ENCODE measurements at places on chromosomes 6 and 20.

- no peak for DNase-seq
These were observed 28.3 kb downstream of the PARD6B start for GRCh38 chr20:50759678-50760077.

DNA sequence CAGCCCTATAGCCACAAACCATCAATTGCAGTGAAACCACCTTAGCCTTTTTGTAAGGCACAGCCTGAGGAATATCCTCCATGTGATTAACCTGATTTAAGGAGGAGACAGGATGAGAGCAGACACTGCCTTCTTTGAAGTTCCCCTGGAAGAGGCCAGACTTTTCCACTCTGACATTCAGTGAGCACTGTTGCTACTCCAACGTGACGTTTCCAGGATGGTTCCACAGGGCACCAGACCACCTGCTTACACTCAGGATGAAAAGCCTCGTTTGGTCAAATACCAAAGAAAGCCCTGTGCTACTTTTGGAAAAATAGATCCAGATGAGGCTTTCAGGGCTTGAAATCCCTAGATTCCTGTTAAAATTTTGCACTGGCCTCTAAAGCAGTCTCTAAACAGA lies 1102.1 kb upstream of the FLRT3 start:
- DNase-seq: no peak

- no peak for DNase-seq
These were observed 60.7 kb downstream of the BMP7 start for GRCh38 chr20:57205606-57206219.

- no peak for DNase-seq
These were observed 198.6 kb upstream of the SHLD1 start for GRCh38 chr20:5551621-5552020.

DNA sequence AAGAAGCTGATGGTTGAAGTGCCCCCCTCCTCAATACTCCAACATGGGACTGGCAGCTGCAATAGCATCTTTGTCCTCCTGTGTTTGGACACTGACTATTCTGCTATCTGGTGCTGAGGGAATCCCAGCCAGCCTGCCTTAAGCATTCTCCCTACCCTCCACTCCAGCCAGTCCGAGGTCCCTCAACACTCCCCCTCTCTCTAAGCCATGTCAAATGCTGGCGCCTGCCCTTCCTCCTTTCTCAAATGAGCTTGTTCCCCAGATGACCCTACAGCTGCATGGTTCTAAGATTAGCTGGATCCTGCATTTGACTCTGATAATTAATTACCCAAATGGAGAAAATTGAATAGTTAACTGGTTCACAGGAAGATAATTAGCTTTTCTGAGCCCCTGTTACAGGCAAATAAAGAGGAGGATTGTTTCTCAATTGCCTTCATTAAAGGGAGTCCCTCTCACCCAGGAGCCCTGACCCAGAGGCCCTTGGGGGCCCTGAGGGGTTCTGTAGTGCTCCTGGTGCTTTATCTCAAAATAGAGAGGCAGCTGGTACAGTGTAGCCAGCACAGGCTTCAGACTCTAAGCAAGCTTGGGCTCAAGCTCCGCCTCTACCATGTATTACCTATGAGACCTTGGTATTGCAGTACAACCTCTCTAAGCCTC lies 37.9 kb upstream of the CHD6 start:
- no peak for DNase-seq

DNA sequence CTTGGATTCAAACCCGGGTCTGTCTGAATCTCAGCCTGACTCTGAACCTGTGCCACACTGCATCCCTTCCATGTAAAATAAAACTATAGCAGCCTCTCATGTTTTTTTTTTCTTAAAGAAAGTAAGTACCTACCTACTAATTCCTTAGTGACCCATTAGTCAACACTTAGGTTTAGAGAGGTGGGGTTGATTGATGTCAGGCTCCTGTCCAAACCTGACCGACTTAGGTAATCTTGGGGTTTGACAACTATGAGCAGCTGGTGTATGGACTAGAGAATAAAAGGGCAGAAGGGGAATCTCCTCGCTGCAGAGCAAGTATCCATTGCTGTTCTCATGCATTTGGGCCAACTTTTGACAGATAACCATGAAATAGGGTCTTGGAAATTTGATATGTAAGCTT lies 6.5 kb downstream of the NKAIN2 start:
- DNase-seq: no peak

GRCh38 chr20:48603819-48604405 lies 223.9 kb downstream of the PREX1 start:
- DNase-seq: no peak

- no peak for DNase-seq
These were observed 415.1 kb downstream of the TFAP2A start for GRCh38 chr6:9999796-10000195.

DNA sequence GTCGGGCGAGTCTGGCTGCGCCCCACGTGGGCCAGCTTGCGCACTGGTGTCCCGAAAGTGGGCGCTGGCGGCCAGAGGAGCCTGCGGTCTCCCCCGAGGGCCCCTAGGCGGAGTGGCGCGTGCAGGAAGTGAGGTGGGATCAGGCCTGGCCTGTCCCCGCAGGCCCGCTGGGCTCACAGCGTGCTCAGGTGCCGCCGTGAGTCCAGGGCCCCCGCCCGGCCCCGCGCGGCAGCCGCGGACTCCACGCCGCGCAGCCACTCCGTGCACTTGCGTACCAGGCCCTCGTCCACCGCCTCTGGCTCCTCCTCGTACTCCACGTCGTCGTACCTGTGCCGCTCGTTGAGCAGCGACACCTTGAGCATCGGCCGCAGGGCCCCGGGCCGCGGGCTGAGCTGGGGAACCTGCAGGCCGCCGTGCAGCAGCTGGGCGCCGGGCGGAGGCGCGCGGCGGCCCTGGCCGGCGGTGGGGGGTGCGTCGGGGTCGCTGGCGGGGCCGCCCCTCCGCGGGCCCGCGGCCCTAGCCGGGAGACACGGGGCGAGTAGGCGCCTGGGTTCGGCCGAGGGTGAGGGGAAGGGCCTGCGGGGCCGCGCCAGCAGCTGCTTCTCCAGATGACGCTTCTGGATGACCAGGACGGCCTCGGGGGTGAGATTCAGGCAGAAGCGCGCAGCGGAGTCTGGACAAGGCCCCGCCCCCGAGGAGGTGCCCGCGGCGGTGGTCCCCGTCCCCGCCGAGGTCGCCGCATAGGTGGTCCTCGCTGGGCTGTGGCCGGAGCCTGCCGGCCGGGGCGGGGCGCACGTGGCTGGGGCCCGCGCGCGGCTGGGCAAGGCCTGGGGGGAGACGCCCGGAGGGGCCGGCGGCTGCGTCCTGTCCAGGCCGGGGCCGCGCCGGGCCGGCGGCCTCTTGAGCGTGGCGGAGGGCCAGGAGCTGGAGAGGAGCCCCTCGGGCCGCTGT lies 835 bp downstream of the PRR18 start:
- no peak for DNase-seq

GRCh38 chr6:154243793-154244750 lies 112.5 kb downstream of the IPCEF1 start:
- no peak for DNase-seq

DNA sequence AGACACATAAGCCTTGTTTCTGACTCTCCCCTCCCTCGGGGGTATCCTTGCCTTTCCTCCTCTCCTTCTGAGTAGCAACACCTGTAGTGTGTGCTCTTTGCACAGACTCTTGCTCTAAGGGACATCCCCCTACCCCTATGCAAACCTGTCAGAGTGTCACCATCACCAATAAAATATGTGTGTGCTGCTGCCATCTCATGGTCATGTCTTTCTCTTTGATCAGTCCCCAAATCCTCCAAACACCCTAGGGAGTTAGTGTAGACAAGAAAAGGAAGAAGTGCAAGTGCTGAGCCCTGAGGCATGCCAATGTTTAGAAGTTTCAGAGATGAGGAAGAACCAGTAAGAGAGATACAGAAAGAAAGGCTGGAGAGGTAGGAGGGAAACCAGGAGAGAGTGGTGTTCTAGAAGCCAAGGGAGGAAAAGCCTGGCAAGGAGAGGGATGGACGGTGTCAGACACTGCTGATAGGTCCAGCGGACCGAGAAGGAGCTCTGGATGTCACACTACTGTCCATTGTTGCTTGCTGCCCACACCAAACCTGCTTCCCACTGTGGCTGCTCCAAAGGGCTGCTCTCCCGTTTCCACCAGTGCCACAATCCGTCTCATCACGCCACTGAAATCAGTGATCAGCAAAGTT lies 16.4 kb downstream of the TRMT6 start:
- DNase-seq: no peak

DNA sequence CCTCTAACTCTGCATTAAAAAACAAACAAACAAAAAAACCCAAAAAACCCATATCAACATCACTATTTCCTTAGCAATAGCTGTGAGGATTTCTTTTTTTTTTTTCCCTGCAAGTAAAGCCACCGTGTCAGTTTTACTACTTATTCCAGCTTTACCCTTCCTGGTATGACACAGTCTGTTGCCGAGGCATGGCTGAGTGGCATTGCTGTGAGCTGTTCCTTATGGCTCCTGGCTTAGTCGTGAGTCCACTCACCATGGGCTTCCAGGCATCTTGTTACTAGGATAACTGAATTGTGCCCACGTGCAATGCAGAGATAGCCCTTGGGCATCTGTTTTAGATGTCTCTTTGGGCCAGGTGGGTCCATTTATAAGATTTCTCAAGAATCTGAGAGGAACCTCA lies 84.8 kb downstream of the LRRC1 start:
- no peak for DNase-seq

- no peak for DNase-seq
These were observed 96.6 kb upstream of the NAA20 start for GRCh38 chr20:19920381-19921138.

DNA sequence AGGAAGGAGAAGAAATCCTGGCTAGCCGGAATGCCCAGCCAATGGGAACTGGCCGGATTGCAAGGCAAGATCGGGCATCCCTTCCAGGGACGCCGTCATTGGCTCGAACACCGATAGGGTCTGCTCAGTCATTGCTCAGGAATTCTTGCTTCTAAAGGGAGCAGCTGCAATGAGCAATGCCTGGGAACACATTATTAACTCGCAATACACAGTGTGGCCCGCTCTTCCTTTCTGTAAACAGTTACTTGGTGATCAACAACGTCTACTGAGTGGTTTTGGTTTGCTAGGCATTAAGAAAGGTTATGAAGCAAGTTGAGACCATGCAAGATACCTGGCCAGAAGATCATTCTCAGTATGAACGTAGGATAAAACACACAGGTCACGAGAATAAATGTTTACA lies 165.4 kb upstream of the CITED2 start:
- no peak for DNase-seq

DNA sequence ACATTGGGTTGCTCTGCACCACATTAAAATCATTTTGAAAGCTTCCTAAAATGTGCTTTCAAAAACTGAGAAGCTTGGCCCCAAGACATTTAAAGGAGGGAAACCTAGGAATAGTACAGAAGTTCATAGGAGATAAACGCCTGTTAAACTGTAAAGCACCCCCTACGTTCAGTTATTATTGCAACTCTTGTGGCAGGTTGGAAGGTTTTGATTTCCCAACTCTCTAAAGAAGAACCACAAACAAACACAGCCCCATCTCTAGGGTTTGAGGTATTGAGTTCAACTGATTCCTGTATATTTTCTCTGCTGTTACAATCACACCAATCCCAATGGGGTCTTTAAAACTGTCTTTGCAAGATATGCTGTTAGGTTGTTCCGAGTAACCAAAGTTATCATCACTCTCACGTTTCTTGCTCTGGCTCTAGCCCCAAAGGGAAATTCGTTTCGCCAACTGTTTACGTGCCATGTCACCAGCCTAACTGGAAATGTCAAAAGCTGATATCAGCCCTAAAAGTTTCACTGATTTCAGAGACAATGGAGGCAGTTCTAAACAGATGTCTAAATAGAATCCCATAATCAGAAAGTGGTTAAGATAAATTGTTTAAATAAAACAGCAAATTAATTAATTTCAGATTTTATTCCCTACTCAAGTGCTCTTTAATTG lies 12.1 kb downstream of the TFAP2A start:
- no peak for DNase-seq

DNA sequence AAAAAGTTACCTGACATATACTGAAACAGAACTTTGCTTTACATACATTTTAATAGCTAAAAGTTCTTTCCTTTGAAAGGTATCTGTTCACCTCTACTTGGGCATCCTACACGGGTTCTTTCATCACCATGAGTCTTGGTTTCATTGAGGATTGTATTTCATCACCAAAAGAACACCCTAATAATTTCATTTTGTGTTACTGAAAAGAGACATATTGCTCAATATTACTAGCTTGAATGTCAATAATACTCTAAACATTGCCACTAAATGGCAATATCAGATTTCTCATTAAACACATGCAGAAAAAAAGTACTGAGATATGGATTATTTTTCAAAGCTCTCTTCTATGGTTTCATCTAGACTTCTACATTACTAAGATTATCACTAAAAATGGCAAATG lies 30.8 kb downstream of the MAN1A1 start:
- no peak for DNase-seq

GRCh38 chr6:136607204-136607931 lies 57.1 kb upstream of the MAP7 start:
- no peak for DNase-seq

GRCh38 chr6:144585217-144585814 lies 300.2 kb downstream of the UTRN start:
- DNase-seq: no peak

DNA sequence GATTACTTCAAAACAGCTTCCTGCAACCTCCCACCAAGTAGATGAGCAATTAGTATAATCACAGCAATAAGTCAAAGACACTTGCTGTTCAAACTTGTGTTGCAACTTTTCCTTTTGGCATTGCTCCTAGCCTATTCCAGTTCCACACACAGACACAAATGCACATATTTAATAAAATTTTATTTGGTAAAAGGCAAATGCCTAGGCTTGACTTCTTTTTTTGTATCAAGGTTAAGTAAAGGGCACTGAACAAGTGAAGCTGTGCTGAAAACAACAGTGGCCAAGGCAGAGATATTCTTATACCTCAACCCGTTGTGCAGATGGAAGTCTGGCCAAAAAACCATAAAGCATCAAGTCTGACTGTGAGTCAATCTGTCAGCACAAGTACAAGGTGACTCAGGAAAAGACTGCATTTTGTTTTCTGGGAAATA lies 708.4 kb upstream of the CITED2 start:
- no peak for DNase-seq

- peak; percentile 99 for DNase-seq
These were observed 3.5 kb downstream of the SDCBP2 start for GRCh38 chr20:1325173-1326030.

DNA sequence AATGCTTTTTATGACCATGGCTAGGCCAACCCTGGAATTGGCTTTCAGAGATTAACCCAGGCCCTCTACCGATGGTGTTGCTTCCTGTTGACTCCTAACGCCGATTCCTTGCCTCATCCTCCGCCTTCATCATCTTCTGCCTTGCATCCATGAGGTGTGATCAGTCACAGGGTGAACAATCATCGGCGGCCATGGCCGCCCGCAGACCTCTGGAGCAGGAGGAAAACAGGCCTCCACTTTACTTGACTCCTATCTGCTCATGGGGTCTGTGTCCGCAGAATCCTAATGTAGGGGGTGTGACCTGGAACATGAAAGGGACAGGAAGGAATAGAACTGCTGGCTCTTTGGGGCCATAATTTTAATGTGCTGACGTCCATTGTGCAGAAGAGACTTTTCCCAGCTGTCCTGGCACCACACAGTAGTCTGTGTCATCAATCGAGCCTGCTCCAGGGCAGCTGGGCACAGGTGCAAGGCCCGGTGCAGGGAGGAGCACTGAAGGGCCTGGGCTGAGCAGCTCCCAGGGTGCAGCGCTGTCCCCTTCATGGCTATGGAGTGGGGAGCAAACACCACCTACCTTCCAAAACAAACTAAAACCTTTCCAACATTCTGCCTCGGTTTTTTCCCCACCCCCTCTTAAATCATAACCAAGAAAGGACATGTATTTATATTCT lies 8.0 kb downstream of the SLC22A3 start:
- DNase-seq: no peak

GRCh38 chr6:108002365-108003221 lies 44.6 kb upstream of the SEC63 start:
- no peak for DNase-seq

Data from effector memory CD4-positive, alpha-beta T cell (primary cell).